ENCODE measurements at places on chromosomes 7 and 10.

DNA sequence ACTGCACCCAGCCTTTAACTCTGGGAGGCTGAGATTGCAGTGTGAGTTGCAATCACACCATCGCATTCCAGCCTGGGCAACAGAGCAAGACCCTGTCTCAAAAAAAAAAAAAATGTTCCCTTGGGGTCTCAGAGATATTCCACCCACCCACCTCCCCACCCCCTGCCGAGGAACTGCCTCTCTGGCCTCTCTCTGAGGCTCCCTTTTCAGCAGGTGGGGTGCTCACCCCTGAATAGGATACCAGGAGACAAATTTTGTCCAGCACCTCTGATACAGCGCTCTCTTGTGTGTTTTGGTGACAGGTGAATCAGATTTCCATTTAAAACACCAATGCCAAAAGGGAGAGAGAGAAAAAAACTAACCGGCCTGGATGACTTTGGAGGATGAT lies 92.6 kb upstream of the KIF5B start:
- DNase-seq: no peak

GRCh38 chr7:86152926-86153325 lies 490.8 kb upstream of the GRM3 start:
- no peak for DNase-seq

GRCh38 chr10:99421233-99421739 lies 9.1 kb downstream of the GOT1 start:
- DNase-seq: no peak

- DNase-seq: no peak
These were observed 9.4 kb downstream of the NOC3L start for GRCh38 chr10:94353336-94353735.

- DNase-seq: no peak
These were observed 476.9 kb downstream of the KCNMA1 start for GRCh38 chr10:77160679-77161078.

DNA sequence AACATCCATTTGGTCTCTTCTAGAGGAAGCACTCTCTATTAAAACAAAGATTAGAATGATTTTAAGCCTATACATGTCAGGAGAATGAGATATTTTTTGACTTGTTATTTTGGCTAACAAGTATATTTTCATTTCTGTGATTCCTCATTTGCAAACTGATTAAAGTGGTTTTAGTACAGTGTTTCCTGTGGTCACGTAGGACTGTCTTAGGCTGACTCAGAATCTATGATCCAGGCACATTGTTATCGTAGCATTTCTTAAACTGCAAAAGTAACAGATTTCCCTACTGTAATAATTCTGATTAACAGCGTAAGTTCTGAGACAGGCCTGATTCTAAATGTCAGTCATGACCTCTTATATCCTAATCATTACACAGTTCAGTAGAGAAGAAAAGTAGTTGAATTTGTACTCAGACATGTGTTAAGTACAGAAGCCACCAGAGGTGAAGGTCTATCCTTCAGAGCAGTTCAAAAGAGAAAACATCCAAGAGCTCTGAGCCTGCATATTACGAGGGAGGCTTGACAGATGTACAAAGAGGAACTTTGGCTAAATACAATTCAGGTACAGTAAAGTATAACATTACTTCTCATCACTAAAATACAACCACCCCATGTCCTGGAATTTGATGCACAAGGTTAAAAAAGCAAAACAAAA lies 124.1 kb upstream of the TEX47 start:
- DNase-seq: no peak

DNA sequence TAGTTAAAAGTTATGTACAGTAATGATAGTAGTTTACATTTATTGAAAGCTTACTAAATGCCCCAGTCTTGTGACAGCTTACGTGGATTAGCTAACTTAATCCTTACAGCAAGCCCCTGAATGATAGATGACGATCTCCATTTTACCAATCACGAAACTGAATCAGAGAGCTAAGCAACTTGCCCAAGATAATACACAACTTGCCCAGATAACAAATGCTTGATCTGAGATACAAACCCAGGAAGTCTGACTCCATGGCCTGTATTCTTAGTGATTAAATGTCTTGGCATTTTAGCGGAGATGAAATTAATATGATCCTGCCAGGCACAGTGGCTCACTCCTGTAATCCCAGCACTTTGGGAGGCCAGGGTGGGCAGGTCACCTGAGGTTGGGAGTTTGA lies 46.9 kb upstream of the FMC1 start:
- DNase-seq: no peak

DNA sequence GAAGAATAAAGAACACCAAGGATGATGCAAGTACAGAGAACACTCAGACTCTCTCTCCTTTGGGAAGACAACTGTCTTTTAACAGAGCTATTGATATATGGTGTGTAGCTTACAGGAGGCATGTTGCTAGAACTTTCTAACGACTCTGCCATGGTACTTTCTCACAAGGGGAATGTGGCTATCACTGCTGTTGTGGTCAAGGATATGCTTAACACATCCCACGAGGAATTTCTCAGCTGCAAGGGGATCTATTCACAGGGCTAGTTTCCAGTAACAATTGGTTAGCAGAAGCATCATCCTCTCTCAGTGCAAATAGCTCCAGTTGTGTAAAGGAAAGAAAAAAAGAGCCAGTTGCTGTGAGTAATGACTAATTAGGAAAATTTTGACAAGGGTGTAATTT lies 826.0 kb downstream of the SORCS1 start:
- no peak for DNase-seq

DNA sequence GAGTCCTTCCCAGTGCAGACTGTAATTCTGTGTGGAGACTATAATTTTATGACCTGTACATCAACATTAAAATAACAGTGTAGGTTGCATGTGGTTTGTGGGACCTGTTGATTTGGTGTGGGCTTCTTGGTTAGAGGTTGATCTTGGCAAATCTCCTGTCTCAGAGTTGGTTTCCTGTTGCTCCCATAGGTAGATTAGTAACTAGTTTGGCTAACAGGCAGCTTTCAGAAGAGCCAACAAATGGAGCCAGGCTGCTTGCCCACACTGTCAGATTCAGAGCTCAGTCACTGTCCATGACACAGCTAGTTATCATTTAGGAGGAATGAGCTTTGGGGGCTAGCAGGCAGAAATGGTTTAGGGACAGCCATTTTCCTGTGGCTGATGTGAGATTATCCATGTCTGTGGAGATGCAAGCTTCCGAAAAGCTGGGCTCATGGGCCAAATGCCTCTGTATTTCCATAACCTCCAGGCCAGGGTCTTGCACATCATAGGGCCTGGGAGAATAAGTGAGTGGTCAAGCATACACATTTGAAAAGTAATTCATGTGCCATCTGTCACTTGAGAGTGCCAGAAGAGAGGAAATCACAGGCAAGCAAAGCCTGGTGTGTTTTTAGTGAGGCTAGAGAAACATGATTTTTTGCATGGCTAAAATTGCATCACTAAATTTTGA lies 33.4 kb downstream of the CCM2 start:
- no peak for DNase-seq

GRCh38 chr7:97043281-97043680 lies 18.6 kb upstream of the DLX5 start:
- DNase-seq: no peak

DNA sequence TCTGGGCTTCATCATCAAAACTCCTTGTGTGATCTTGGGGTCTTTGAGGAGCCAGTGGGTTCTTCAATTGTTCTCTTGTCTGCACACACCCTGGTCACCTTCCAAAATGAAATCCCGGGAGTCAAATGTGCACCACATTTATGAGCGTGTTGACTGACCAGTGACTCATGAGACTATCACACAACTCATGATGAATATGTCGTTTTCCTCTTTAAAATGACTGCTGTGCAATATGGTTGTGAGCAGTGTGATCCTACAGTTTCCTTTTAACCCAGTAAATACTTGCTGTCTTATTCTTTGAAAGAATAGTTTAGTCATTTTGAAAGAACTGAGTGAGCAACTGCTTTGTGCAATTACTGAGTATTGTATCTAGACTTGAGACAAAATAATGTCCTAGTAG lies 149.2 kb downstream of the DYNC1I1 start:
- no peak for DNase-seq

- DNase-seq: no peak
These were observed 998.5 kb upstream of the GHITM start for GRCh38 chr10:83140811-83141210.

- no peak for DNase-seq
These were observed 1164.7 kb upstream of the AUTS2 start for GRCh38 chr7:68433462-68434070.

DNA sequence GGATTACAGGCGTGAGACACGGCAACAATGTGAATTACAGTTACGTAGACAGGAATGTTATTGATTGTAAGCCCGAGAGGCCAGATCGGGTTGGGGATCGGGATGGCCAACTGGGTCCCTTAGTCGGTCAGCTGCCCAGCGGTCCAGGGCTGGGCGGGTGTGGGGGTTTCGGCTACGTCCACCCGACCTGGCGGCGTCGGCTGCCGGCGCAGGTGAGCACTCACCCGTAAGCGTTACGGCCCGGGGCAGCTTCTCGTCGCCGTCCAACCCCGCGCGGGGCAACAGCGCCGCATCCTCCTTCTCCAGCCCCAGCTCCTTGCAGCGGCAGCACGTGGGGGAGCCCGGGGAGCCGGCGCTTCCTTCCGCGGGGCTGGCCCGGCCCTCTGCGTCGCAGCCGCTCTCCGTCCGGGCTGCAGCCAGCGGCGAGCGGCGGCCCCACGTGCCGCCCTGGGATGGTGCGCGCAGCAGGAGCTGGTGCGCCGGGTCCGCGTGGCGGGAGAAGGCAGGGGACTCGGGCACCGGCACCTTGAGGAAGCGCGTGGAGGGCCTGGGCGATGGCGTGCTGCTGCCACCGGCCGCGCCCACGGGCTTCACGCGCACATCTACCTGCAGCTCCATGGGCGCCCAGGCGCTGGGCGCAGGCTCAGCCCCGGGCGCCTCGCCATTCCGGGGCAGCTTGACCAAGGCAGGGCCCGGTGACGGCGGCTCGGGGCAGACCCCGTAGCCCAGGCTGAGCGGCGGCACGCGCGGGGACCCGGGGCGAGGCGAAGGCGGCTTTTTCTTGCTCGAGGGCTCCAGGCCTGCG lies 609 bp downstream of the KLRG2 start:
- DNase-seq: peak; percentile 53

GRCh38 chr7:75572814-75573213 lies 80.7 kb downstream of the SPDYE5 start:
- no peak for DNase-seq

GRCh38 chr7:46494028-46494427 lies 573.0 kb upstream of the IGFBP3 start:
- no peak for DNase-seq

GRCh38 chr10:58508316-58508715 lies 4.4 kb upstream of the BICC1 start:
- no peak for DNase-seq

- no peak for DNase-seq
These were observed 17.1 kb upstream of the CPA1 start for GRCh38 chr7:130363026-130363847.

DNA sequence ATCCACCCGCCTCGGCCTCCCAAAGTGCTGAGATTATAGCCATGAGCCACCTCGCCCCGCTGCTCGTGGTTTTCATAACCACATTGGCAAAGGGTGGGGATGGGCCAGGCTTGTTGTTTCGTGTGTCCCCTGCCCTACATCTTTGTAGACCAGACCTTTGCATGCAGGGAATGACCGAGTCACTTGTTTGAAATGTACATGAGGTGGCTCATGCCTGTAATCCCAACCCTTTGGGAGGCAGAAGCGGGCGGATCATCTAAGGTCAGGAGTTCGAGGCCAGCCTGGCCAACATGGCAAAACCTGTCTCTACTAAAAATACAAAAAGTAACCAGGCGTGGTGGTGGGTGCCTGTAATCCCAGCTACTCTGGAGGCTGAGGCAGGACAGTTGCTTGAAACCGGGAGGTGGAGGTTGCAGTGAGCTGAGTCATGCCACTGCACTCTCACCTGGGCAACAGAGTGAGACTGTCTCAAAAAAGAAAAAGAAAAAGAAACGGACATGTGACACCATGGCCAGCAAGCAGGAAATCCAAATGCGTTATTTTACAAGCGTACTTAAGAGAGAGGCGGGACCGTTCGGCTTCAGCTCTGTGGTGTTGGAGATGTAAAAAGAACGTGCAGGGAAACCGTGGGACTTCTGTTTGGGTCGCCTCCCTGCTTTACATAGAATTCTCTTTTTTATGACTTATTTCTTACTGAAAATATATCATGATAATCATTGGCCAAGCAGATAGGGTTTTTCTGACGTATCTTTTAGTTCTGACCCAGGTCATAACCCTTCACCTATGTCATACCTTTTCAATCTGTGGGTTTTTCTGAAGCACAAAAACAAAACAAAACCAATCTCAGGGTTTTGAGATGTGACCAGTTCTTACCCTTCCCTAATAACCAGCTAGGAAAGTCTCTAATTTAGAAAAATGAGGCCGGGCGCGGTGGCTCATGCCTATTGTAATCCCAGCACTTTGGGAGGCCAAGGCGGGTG lies 45.1 kb downstream of the WIPI2 start:
- no peak for DNase-seq

GRCh38 chr7:139735912-139736595 lies 41.7 kb downstream of the HIPK2 start:
- DNase-seq: no peak

DNA sequence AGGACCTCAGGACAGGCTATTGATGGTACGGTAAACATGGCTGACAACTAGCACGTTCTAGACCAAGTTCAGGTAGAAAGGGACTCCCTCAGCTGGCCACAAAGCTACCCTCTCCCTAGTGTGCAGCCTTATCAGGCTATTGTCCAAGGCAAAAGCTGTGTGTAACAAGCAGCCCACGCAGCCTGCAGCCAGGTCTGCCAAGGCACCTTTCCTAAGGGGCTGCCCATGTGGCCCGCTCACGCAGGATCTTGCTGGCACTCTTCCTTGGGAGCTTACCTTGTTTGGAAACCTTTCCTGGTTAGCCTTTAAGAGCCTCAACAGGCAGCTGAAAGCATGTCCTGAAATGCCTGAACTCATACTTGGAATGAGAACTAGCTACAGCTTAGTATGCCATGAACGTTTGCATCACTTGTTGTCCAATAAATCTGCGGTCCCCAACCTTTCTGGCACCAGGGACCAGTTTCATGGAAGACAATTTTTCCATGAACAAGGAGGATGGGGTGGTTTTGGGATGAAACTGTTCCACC lies 51.7 kb downstream of the SYPL1 start:
- no peak for DNase-seq

- peak; percentile 46 for DNase-seq
These were observed 61.0 kb upstream of the TMEM248 start for GRCh38 chr7:66859794-66860645.

DNA sequence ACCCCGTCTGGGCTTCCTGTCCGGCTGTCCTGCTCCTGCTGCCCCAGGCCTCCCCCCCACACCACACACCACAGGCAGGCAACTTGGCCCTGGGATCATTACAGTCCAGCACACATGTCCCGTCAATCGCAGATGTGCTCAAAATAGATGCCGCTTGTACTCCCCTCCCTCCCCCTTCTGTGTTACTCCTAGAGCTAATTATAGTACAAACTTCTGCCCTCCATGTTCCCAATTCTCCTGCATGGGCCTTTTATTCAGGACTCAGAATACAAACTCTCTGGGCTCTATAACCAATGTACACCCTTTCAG lies at the start of gene SYNPO2L:
SYNPO2L (minus strand) TSS at position 40 of the 309 bp plus-strand sequence. CDS start 107 bp downstream, outside the sequence.
- DNase-seq: no peak

DNA sequence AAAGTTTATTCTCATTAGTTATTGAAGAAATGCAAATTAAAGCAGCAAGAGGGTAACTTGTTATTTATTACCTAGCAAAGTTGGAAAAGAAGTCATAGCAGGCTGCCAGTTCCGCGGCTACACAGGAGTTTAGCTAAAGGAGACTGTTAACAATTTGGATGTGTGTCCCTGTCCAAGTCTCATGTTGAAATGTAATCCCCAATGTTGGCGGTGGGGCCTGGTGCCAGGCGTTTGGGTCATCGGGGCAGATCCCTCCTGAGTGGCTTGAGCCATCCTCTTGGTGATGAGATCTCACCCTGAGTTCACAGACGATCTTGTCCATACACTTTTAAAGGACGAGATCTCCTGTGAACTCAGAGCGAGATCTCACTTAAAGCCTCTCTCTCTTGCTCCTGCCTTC lies 608.3 kb downstream of the SH2D4B start:
- no peak for DNase-seq
